ENCODE measurements at places on chromosomes 16 and 17.

DNA sequence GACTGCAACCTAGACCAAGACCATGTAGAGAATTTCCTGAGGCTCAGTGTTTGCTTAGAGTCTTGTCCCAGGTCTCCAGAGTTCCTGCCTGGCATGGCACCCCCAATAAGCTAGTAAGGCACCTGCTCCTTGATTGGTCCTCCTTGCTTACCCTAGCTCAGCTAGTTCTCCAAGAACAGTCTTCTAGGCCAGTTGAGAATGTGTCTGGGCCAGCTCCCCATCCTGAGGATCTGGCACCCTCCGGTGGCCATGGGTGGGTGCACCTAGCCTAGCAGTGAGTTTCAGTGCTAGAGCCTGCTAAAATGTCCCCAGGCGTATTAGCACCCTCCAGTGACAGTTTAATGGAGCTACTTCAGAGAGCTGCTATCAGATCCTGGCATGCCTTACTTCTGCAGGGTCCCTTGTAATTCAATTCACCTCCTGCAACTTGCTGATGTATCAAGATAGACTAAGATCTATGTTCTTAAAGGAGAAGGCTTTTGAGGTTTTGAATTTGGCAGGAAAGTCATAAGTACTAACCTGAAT lies 44.4 kb upstream of the MED13 start:
- peak; percentile 1 for DNase-seq

DNA sequence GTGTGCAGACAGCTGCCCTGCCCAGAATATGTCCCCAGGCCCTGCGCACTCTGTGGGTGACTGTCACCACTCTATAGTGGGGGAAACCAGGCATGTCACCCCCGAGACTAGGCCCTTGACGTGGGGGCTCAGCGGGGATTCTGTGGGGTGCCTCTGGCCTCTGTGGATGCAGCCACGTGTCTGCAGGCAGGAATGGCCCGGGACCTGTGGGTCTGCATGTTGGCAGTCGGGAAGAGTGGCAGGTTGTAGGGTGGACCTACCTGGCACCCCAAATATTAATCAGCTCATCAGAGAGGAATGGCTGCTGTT lies 954 bp downstream of the IL32 start:
- DNase-seq = no peak

DNA sequence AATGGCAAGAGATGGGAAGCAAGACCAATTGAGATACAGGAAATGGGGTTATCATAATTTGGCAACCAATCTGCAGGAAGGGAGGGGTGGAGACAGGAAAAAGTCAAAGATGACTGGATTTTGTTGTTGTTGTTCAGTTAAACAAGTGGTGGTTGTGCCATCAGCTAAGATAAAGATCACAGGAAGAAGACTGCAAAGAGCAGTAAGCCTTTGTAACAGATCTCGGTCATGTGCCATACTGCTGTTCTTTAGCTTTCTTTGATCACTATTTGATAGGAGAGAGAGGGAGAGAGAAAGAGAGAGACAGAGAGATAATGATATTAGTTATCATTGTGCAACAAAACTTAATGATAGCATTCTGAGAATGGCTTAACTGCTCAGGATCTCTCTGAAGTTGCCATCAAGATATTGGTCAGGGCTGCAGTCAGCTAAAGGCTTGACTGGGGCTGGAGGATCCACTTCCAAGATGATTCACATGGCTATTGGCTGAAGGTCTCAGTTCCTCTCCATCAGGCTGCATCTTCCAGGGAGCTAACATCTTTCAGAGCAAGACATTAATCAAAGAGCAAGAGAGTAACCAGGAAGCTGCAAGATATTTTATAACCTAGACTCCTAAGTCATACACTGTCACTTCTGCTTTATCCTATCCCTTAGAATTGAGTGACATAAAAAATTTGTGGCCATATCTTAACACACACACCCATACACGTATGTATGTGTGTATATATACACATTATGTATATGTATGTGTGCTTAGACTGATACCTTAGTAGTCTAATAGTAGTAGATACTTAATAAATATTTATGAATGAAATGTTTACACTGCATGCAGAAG lies 405.0 kb downstream of the SHISA9 start:
- DNase-seq = no peak

GRCh38 chr16:85316321-85316919 lies 204.1 kb upstream of the CIBAR2 start:
- DNase-seq = no peak

DNA sequence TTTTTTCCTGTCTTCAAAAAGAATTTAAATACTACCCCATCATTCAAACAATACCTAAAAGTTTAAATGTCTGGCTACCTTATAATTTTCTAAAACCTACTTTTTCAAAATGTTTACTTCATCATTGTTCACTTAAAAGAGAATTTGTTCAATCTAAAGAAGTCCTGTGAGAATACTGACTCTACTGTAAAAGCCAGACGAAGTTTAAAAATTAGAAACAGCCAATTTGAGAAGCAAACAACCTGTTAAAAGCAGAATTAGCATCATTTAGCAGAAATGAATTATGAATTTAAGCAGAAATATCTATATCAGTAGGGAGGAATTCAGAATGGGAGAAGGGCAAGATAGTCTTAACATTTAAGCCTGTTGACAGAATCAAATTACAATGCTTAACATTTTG lies 2.1 kb downstream of the SKA2 start:
- DNase-seq = no peak

DNA sequence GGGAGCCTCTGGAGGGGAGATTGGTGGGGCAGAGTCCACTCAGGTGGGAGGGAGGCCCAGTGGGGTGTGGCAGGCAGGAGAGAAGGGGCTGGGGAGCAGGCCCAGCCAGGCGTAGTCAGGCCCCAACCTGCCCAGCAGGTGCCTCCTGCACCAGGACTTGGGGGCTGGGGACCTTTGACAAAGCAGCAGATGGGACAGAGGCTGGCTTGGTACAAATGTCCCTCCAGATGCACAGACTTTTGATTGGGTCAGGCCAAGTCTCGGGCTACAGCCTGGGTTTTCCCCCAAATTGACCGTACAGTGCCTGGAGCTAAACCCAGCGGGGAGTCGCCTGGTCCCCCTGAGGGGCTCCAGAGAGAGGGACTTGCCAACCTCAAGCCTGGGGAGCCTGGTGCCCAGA lies 411 bp downstream of the GGT6 start:
- DNase-seq = no peak

DNA sequence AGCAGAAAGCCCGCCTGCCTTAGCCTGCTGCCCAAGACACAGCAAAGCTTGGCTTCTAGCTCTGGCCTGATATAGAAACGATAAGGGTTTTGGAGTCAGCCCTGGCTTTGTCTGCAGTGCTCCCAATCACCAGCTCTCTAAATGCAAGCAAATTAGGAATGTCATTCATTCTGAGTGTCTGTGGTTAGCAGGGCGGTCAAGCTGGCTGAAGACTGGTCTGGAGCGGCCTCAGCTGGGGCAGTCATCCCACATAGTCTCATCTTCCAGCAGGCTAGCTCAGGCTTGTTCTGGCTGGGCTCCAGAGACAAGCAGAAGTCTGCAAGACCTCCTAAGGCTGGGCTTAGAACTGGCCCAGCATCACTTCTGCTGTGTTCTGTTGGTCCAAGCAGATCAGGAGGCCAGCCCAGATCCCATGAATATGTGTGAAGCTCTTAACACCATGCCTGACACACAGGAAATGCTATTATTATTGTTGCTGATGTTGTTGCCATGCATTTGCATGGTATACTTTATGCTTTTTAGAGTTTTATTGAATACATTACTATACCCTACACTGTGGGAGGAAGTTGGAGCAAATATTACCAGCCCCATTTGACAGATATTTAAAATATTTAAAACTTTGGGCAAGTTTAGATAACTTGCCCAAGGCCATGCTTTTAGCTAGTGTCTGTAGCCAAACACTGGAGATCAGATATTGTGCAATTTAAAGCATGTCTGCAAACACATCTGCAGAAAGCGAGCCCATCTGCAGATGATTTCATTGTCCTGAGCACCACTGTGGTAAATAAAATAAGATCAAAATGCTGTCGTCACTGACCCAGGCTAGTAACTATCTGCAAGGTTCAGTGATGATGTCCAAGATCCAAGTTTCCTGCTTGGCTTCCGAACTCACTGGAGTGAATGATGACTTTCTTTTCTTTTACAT lies 24.8 kb downstream of the TMC7 start:
- no peak for DNase-seq

DNA sequence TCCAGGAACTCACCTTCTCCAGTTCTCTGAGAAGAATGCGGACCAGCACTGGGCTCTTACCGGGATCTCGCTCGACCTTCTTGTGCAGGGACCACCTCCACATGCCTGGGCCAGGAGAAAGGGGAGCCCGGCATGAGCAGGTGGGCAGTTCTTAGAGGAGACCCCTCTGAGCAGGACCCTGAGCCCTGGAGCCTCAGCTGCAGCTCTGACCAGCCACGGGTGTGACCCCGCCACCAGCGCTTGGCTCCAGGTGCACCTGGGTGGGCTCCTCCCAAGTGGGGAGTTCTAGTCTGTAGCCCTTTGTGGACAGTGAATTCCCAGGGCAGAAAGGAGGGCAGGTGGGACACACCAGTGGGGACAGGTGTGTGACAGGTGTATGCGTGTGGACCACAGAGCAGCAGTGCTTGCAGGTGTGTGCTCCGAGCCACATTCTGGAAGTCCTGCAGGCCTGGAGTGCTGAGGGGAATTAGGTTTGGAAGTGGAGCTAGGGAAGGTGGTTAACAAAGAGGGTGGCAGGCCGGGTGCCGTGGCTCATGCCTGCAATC lies 28.9 kb downstream of the PIK3R6 start:
- no peak for DNase-seq

DNA sequence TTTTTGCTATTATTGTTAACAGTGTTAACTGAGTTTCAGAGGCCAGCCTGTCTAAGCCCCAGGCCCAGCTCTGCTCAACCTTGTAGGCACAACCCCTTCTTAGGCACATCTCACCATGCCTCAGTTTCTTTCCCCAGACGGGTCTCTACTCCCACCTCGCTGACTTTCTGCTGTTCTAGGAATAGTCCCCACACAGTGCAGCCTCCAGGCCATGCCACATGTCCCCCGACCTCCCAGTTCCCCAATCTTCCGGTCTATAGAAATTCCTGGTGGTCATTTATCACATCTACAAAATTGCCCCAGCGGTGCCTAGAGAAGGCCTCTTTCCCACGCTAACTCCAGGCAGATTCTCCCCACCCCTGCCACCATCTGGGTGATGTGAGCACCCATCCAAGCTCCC lies 34.8 kb downstream of the ADGRG5 start:
- no peak for DNase-seq

DNA sequence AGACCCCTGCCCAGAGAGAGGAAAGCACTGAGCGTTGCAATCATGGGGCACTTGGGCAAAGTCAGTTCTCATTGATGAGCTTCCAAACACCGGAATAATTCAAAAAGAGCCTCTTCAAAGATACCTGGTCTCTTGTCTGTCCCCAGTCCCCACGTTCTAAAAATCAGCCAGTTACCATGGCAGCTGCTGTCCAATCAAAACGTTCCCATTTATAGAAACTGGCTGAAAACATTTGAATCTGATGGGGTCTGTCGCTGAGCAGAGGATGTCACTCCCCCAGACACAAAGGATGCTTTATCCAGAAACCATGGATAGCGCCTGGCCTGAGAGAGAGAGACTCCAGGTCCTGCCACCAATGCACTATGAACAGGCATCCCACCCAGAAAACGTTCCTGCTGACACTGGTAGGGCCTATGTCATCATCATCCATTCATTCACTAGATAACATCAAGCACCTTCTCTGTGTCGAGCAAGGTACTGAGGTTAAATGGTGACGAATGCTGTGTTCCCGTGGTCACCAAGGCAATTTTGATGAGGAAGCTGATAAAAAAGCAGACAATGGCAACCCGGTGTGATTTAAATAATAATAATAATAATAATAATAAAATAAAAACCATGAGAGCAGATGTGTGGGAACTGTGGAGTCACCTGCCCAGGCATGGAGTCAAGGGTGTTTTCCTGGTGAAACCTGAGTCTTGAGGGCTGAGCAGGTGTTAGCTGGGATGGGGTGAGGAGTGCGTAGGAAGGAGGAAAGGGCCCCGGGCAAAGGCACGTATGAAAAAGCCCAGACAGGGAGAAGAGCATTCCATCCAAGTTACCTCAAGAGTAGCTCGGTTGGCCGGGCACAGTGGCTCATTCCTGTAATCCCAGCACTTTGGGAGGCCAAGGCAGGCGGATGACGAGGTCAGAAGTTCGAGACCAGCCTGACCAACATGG lies 19.0 kb upstream of the CALB2 start:
- DNase-seq = no peak

DNA sequence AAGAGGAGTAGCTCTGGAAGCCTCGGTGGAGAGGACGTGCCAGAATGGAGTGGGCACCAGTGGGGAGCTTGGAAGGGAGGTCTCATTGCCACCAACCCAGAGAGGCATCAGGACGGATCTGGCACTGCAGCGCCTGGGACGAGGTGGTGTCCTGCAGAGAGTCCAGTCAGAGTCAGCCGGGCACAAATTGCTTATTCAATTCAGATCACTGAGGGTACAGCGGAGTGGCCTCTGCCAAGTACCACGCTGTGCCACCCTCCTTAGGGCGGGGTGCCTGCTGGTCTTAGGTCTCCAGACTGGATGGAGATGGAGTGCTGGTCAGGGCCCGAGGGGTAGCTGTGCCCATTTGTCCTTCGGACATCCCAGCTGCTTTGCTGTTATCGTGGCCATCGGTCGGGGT lies 18.9 kb upstream of the SPPL2C start:
- DNase-seq = no peak

GRCh38 chr16:3157229-3158025 lies 22.6 kb downstream of the ZNF213 start:
- DNase-seq = peak; percentile 48

DNA sequence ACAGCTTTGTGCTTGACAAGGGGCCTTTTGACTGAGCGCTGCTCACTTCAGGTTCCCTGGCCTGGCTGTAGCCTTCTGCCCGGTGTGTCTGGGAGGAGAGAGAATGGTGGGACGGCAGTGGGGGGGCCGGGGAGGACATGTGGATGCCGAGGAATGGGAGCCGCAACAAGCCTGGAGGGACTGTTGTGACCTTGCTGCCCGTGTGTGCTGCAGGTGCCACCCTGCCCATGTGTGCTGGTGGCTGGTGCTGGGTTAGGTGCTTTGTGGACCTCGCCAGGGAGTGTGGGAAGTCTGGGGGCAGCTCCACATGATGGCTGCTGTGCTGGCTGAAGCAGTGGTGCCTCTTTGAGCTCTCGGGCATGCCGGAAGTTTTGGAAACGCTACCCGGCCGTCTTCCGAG lies 132.1 kb downstream of the LAT start:
- DNase-seq = no peak

DNA sequence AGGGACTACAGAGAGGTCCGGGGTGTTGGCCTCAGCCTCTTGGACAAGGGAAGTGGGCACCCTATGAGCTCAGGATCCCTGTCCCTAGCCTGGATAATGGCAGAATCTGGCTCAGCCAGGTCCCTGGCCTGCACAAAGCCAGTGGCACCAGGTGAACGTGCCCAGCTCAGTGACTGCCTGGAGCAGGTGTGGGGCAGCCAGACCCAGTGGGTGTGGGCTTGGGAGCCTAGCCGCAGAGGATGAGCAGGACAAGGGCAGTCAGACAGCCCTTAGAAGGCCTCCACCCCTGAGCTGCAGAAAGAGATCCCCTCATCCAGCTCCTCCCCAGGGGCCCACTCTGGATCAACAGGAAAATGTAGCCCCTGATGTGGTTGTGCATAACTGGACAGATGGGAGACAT lies 585.3 kb downstream of the KCNJ18 start:
- DNase-seq = no peak
